ENCODE measurements at places on chromosomes 2 and 18.

- DNase-seq: no peak
These were observed 225.0 kb downstream of the SUCLG1 start for GRCh38 chr2:84234103-84234502.

DNA sequence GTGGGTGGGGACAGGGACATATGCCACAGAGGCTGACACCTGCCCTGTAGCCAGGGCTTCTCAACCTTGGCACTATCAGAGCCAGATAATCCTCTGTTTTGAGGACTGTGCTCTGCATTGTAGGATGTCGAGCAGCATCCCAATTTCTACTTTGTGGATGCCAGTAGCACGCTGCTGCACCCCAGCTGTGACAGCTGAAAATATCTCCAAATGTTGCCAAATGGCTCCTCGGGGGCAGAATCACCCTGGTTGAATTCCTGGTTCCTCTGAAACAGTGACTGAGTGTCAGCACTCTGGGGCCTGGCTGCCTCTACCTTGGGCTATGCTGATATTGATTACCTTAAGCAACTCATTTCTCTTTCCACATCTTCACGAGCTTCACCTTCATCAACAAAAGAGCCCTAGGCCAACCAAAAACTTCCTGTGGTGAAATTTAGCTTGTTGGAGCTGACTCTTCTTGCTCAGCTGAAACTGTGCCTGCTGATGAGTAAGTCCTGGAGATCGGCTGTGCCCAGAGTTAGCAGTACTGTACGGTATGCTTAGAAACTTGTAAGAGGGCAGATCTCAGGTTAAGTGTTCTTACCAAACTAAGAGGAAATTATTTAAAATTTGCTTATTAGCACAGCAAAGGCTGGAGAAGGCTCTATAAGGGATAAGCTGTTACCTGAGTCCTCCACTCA, 138.1 kb downstream of the SEPTIN10 start:
- DNase-seq: peak; percentile 79

DNA sequence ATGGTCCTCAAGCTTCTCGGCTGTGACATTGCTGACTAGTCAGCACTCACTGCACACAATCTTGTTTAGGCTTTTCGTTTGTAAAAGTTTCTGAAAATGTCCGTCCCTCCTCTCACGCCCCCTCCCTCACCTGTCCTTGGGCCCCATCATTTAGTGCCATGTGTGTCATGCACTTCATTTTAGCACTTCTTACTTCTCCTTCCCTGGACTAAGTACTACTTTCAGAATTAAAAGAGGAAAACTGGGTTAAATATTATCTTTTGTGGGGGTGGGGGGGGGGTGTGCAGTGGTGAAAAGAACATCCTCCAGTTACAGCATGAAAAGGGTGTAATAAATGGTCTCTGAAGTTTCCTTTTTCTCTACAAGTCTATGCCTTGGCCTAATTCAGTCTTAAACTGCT, 182.0 kb upstream of the SP5 start:
- DNase-seq: no peak

GRCh38 chr2:85131116-85131515, 2.1 kb upstream of the TCF7L1 start:
- peak; percentile 62 for DNase-seq

DNA sequence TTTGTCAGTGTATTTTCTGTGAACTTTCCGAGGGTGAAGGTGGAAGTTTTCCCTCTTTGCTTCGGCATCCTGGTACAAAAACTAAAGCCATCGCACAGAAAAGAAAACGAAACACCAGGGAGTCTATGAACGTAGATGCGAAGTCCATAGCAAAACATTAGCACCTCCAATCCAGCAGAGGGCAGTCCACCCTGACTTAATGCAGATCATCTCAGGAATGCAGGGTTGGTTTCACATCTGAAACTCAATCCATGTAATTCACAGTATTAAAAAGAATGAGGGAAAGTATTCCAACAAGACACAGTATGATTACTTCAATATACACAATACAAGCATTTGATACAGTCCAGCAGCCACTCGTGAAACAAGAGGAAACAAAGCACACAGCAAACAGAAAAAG, 70.8 kb downstream of the RTP5 start:
- no peak for DNase-seq

DNA sequence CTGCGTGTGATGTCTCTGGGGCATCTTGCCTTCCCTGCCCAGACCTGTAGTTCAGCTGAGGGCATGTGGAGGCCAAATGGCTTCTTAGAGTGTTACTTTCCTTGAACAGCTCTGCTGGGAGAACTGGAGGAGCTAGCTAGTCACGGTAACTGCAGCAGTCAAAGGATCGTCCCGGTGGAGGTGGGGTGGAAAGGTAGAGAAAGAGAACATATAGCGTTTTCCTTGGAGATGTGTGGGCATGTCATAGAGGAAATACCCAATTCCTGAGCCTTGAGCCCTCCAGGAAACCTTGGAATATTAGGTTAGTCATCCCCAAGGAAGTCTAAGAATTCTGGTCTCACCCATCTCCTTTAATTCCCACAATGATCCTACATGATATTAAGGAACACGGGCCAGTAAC, 33.5 kb upstream of the IL37 start:
- DNase-seq: peak; percentile 51

GRCh38 chr18:45686891-45687611, 36.9 kb upstream of the SLC14A1 start:
- no peak for DNase-seq

- no peak for DNase-seq
These were observed 141.1 kb downstream of the ATP9B start for GRCh38 chr18:79210002-79210910.

DNA sequence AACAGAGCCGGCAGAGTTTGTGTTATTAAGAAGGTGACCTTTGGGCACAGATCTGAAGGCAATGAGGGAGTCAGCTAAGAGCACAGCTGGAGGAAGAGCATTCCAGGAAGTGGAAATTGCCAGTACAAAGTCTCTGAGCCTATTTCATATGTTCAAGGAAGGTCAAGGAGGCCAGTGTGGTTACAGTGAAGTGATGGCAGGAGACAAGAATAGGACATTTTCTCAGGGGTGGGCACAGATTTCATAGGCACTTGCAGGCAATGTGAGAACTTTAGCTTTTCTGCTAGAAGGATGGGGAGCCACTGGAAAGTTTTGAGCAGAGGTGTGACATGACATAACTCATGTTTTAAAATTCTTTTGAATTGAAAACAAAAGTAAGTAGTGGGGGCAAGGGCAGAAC, 50.3 kb downstream of the ARHGAP25 start:
- no peak for DNase-seq

DNA sequence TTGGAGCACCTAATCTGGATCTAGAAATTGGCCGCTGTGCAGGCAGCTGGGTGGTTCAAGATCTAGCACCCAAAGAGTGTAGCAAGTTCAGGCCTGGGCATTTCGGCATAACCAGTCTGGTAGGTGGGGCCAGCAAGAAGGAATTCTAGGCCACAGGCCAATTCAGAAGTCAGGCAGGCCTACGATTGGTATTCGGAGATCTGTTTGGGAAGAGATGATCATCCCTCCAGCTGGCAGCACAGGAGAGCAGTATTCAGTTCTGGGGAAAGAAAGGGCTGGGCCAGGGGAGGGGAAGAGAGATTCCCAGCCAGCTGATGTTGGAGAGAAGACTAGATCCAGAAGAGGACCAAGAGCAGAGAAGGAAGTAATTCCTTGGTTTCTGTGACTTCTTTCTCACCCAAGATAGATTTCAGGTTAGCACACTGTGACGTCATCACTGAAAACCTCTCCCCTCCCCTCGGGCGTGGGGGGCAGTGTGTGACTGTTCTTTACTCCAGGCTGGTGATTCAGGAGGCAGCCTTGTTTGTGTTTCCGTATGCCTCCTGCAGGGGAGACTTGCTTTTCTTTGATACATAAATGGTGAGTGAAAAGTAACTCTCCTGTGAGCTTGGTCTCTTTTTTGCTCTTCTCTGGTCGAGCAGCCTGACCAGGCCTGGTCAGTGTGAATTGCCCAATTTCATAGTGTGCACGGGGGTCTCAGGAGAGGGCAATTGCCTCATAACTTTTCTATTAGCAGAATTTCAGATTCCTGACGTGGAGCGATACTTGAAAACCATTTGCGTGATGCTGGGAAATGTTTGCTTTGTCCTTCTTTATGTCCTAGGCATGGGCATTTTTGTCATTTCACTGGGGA, 61.1 kb downstream of the MEIS1 start:
- DNase-seq: peak; percentile 81

GRCh38 chr2:109173311-109174171, 44.5 kb downstream of the SH3RF3 start:
- peak; percentile 98 for DNase-seq

DNA sequence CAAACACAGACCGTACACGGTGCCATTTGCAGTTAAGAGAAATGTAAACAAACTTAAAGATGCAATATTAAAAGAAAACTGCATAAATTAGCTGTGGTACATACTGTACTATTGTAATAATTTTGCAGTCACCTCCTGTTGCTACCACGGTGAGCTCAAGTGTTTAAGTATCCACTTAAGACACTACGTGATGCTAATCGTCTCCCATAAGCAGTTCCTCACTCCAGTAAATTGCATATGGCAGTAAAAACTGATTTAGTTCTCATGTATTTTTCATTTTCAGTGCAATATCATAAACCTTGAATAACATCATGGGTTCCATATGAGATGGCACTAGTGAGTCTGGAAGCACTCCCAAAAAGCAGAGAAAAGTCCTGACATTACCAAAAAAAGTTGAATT, 14.4 kb downstream of the CLEC4F start:
- DNase-seq: no peak

DNA sequence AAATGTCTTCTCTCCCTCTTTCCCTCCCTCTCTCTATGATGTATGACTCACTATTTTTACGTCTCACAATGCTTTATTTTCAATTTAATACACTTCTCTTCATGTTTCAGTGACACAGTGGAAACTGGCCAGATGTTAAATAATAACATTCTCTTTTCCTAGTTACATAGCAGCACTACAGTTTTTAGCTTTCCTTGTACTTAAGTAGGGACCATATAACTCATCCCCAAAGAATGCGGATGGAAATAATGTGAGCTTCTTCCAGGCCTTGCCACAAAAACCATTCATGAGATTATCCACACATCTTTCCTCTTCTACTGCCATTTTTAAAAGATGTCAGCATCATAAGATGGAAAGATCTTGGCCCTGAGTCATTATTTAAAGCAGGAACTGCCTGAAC, 789.4 kb downstream of the LRP1B start:
- DNase-seq: peak; percentile 92

DNA sequence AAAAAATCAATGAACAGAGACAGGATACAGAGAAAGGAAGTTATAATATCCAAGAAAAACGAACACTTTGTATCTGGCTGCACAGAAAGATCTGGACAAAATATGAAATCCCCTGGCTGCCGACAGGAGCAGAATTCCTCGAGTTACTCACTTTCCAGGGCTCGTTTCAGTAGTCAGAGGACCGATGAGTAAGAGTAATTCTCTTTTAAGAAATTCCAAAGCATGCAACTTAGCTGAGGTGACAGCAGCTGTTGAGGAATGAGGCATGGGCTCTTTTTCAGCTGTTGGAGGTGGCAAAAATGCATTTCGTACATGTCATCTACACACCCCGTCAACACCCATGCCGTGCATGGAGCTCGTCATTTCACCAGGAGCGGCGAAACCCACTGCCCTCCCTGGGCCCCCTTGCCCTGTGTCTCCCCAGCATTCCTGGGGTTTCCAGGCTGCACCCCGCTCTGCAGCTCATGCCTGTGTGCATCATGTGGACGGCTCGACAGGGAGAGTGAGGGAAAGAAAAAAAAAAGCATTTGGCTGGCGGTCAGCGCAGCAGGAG, 210.8 kb upstream of the SMIM21 start:
- peak; percentile 88 for DNase-seq

DNA sequence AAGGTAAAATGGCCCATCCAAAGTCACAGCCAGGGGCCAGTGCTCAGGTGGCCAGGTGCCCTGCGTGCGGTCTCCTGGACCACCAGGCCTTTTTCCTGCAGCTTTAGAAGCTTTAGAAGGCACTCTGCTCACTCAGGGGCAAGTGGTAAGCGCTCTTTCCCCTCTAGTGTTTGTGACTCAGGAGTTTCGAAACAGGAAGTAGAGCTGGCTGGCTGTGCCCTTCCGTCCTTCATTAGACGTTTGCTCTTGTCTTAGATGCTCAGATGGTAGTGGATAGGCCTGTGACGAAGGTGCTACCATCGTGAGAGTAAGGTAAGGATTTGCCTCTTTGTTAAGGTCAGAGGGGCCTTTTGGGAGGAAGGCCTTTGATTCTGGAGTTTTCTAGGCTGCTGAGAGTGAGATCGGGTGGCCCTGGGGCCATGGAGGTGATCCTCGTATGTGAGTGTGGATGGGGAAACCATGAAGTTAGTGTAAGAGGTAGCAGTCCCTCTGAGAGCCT, at the start of gene CASP8:
Gene CASP8 (plus strand): TSS at position 235 of the 499 bp plus-strand sequence. CDS start 5,951 bp downstream, outside the sequence.
- DNase-seq: peak; percentile 54

GRCh38 chr2:201699416-201699815, 972 bp upstream of the MPP4 start:
- DNase-seq: peak; percentile 2

Data from AG10803 (cell line).